ENCODE measurements at places on chromosomes 2 and 18.

- no peak for DNase-seq
Measured at GRCh38 chr2:25651782-25652455, 21.5 kb downstream of the DTNB start.

- DNase-seq = no peak
Measured at GRCh38 chr2:168723275-168723899, 79.0 kb upstream of the NOSTRIN start.

DNA sequence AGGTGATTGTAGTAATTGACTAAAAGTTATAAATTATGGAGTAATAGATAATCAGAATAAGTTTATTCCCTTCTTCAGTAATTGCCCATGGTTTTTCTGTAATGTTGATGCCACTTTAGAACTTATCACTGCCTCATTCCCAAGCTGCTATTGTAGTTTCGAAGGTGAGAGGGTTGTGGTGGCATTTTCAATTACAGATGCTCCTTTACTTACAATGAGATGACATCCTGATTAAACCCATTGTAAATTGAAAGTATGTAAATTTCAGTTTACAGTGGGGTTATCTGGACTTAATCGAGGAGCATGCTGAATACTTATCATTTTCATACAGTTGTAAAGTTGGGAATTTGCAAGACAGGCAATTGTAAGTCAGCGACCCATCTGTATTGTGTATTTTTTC lies 2.9 kb downstream of the NDUFV2 start:
- DNase-seq = no peak

DNA sequence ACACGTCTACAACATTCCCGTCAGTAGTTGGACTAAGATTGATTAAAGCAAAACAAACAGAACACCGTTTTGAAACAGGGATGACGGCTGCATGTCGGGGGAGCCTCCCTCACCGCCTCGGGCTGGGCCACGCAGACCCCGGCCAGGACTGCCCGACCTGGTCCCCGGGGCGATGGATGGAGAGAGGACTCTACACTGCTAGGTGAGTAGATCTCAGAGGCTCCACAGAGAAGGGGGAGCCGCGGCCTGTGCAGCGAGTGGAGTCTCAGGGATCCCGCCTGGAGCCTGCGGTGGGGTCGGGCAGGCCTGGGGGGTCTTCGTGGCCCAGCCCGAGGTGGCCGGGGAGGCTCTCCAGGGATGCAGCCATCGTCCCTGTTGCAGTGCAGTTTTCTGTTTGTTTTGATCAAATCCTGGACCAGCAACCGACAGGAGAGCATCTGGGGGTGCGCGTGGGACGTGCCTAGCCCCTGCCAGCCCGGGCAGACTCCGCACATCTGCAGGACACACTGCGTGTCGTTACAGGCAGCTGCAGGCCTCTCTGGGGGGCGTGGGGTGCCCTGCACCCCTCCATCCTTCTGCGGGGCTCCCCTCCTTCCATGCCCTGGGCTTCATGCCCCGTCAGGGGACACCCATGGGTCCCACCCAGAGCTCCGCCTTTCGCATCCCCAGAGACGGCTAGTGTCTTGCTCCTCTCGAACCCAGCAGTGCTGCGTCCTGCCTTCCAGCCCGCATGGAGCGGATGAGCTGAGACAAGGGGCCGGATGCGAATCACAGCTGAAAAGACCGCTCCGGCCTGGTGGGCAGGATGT lies 143.6 kb downstream of the RTP5 start:
- no peak for DNase-seq

DNA sequence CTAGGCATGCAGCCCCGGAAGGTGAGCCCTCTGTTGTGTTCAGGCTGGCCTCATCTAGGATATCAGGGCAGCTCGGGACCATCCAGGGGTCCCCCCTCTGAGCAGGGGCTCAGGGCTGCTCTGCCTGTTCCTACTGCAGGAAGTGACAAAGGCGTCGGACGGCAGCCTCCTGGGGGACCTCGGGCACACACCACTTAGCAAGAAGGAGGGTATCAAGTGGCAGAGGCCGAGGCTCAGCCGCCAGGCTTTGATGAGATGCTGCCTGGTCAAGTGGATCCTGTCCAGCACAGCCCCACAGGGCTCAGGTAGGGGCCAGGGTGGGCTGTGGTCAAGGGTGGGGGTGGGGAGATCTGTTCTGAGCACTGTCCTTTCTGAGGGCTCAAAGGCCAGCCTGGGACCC lies 13.1 kb downstream of the KCNIP3 start:
- no peak for DNase-seq

DNA sequence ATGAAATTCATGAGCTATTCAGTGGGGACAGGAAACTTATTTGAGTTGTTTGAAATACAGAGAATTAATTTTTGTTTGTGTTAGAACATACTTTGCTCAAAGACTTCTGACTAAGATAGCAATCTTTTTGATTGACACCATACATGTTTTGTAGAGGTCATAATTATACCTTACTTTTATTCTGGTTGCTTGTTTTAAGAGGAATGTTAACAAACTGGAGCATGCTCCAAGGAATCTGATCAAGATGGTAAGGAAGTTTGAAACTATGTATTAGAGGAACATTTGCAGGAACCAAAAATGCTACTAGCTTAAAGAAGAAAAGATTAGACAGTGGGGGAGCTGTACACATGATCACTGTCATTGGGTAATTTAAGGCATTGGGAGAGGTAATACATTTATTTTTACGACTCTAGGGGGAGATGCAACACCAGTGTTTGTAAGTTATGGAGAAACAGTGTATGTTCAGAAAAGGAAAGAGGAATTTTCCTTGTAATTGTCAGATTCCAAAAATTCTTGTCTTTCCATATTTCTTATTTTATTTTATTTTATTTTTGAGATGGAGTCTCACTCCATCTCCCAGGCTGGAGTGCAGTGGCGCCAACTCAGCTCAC lies 8.0 kb downstream of the AGFG1 start:
- DNase-seq = peak; percentile 29

- DNase-seq = no peak
Measured at GRCh38 chr2:74201196-74201595, 2.8 kb downstream of the MTHFD2 start.

All from astrocyte of the spinal cord (primary cell).